ENCODE measurements at places on chromosomes 1 and 21.

GRCh38 chr21:38819719-38820159 lies 14.0 kb downstream of the ETS2 start:
- no peak for DNase-seq

GRCh38 chr1:21308330-21308729 lies 18.1 kb upstream of the ECE1 start:
- DNase-seq, result no peak

GRCh38 chr1:177024623-177025022 lies 139.9 kb downstream of the ASTN1 start:
- no peak for DNase-seq

- DNase-seq, result no peak
Observed at GRCh38 chr1:92365378-92366039, 66.7 kb downstream of the RPAP2 start.
